Bronchus fibroblast of lung (primary cell): ENCODE measurements at places on chromosomes 2 and 18. TPM values are rescaled to one million over a fixed set of nuclear protein-coding genes. Genes with fewer than 3 reads are reported as not detected.

The ALMS1 gene
- total RNA-seq: 10.8 and 12.9 TPM in 2 replicates

The VWC2L gene
- not detected in 2 replicates for total RNA-seq

The CHRND gene
- total RNA-seq: not detected in 2 replicates

The ACVR1C gene
- not detected in 2 replicates for total RNA-seq

The CTAGE1 gene
- total RNA-seq: not detected in 2 replicates

The SCN3A gene
- total RNA-seq: 0.15 and 0.17 TPM in 2 replicates

The REG1B gene
- not detected in 2 replicates for total RNA-seq

The ACTR3 gene
- 152 and 157 TPM in 2 replicates for total RNA-seq

The ADAM23 gene
- 3.4 and 5.5 TPM in 2 replicates for total RNA-seq

The POTEF gene
- not detected in 2 replicates for total RNA-seq

The SIX3 gene
- not detected in 2 replicates for total RNA-seq

The FAM228A gene
- total RNA-seq: 0.34 and 1.5 TPM in 2 replicates

The GBX2 gene
- total RNA-seq: not detected in 2 replicates

The NUP35 gene
- 14.6 and 15.0 TPM in 2 replicates for total RNA-seq

The SMYD5 gene
- total RNA-seq: 24.0 and 32.1 TPM in 2 replicates

The INO80D gene
- 2.2 and 3.0 TPM in 2 replicates for total RNA-seq

The IL1B gene
- total RNA-seq: 0.17 and 0.45 TPM in 2 replicates

The UGT1A3 gene
- not detected in 2 replicates for total RNA-seq

The DNAH6 gene
- total RNA-seq: under 0.01 and 0.34 TPM in 2 replicates

The G6PC2 gene
- total RNA-seq: not detected in 2 replicates

The POTEI gene
- total RNA-seq: not detected in 2 replicates

The DSEL gene
- 18.0 and 21.5 TPM in 2 replicates for total RNA-seq

The RAB3GAP1 gene
- 17.4 and 20.0 TPM in 2 replicates for total RNA-seq

The ANKRD29 gene
- total RNA-seq: 0.67 and 0.89 TPM in 2 replicates

The NAT8 gene
- total RNA-seq: not detected in 2 replicates

The TCF23 gene
- not detected in 2 replicates for total RNA-seq

The DUSP19 gene
- total RNA-seq: 1.2 and 1.5 TPM in 2 replicates

The STPG4 gene
- total RNA-seq: not detected in 2 replicates

The NOSTRIN gene
- under 0.01 TPM in 1 of 2 replicates, not detected in the other for total RNA-seq

The PDE1A gene
- total RNA-seq: 1.3 TPM in 1 of 2 replicates, not detected in the other
